ENCODE measurements at places on chromosomes 5 and 9. TPM values are rescaled to one million over a fixed set of nuclear protein-coding genes. Genes with fewer than 3 reads are reported as not detected.

DNA sequence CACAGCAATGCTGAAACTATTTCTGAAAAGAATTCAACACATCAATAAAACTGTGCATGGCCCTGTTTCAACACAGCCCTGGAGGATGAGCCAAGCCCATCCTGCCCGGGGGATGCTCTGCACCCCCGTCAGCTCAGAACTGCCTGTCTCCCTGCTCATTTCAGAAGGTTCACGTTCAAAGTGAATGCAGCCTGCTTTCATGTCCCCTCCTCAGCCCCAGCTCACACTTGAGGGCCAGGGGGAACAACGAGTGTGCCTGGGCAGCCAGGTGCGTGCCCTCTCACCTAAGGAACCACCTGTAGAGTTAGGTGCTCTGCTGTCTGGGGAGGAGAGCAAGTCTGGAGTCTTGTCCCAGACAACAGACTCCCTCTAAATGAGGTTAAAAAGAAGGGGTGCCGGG is 348.5 kb upstream of the IRX2 start:
- no peak for DNase-seq

- DNase-seq, result no peak
Observed at GRCh38 chr9:124000161-124000783, 11.3 kb upstream of the LHX2 start.

DNA sequence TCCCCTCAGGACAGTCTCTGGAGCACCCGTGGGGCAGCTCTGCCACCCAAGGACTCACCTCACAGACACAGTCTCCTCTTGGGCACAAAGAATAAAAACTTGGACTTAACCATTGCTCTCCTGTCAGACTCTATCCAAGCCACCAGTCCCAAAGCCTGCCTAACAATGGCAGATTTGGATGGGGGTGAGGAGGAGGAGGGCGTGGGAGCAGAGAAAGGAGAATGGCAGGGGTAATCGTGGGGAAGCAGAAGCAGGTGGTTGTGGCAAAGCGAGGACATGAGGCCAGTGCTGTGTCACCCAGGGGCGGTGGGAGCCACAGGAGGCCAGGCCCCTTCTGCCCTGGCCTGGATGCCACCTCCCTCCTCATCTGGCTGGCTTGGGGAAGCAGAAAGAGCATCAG is 5.5 kb upstream of the FAM163B start:
- DNase-seq, result no peak

- DNase-seq, result peak; percentile 71
Observed at GRCh38 chr5:14983666-14984441, 112.3 kb upstream of the ANKH start.

DNA sequence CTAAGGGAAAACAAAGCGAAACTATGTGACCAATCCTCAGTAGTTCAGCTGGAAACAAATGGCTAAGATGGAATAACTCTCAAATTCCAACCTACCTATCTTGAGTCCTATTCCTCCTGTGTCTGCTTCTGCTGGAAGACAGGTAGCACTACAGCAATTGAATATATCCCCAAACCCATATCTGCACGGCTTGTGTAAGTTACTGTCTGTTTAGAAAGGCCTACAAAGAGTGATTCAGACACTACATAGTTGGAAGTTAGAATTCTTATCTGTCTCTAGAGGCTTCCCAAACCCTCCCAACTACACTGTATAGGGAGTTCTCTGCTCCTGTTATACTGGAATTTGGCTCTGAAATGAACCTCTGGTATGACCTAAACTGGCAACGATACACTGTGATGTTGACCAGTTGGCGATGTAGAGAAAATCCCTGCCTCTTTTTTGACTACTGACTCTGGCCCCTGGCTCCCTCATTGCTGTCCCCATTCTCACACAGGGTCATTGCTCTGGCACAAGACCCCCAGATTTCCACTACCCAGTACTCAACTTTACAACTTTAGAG is 22.6 kb upstream of the NADK2 start:
- DNase-seq, result no peak

DNA sequence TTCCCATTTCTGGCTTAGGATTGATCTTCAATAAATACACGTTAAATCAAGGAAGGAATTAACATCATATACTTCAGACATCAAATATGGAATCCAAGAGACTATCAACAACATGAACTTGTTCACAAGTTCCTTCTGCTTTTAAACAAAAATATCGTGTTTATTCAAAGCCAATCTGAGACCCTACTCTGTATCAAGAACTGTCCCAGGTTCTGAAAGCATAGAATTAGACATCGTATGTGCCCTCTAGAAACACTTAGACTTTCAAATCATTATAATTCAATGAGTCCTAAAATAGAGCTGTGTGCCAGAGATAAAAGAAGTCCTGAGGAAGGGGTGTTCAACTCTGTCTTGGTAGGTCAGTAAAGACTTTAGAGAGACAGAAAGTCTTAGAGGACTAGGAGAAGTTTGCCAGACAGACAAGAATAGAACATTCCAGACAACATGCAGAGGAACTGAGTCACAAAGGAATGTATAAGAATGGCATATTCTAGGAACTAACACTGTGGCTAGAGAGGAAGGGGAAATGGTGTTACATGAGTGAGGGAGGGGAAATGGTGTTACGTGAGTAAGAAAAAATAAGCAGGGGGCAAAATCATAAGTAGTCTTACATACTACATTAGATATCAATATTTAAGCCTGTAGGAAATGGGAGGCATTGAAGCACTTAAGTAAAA is 2.9 kb downstream of the TPD52L3 start:
- no peak for DNase-seq

DNA sequence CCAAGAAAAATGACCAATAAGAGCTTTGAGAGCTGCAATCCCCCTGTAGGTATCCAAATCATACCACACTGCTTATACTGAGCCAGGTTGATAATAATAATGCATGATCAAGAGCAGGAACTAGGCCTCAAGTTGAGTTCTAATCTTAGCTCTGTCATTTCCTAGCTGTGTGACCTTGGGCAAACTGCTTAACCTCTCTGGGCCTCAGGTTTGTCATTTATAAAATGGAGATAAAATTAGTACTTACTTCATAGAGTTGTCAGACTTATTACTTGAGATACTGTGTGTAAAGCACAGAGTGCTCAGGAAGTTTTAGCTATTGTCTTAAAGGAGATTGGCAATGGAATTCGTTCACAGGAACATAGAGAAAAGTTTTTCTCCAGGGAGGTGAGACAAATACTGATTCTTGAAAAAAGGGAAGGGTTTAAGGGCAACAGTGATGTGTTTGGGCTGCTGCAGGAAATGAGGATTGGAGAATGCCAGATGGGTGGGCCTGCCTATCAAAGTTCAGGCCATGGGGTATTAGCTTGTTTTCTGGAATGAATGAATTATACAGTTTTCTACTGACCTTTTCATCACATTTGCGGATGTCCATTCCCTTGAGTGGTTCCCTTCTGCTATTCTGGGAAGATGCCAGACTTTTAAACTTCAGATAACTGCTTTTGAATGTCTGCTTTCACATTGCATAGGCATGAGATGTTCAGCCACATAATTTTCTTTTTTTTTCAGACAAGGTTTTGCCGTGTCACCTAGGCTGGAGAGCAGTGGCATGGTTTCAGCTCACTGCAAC is 10.2 kb upstream of the ATP6V0E1 start:
- DNase-seq, result no peak

DNA sequence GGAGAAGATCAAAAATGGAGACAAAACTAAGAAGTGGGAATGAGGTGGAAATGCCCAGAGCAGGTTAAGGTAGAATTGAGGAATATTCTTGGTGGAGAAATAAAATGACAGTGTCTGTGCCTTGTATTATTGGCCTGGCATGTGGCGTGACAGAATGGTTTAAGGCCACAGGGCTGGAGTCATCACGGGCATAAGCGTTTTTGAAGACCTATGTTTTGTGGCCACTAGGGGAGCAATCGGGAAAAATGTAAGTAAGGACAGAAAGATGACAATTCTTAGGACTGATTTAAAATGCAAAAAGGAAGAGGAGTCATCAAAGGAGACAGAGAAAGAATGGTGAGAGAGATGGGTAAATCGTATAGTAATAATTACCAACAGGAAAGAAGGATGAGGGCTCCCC is 72.2 kb upstream of the EPB41L4A start:
- peak; percentile 4 for DNase-seq

- DNase-seq, result no peak
Observed at GRCh38 chr5:142295084-142295758, 29.6 kb downstream of the SPRY4 start.

GRCh38 chr9:16545639-16546038 is 324.8 kb downstream of the BNC2 start:
- DNase-seq, result no peak

- no peak for DNase-seq
Observed at GRCh38 chr5:178199581-178200434, 4.5 kb upstream of the HNRNPAB start.

- no peak for DNase-seq
Observed at GRCh38 chr9:132898051-132898450, 19.4 kb downstream of the SPACA9 start.

GRCh38 chr5:145687943-145688342 is 147.2 kb downstream of the PRELID2 start:
- DNase-seq, result no peak

- DNase-seq, result no peak
Observed at GRCh38 chr5:172748341-172748843, 22.6 kb downstream of the DUSP1 start.

GRCh38 chr9:88196142-88196790 is 58.0 kb upstream of the SPATA31C2 start:
- no peak for DNase-seq

- DNase-seq, result no peak
Observed at GRCh38 chr5:158698768-158699284, 400.9 kb downstream of the EBF1 start.

DNA sequence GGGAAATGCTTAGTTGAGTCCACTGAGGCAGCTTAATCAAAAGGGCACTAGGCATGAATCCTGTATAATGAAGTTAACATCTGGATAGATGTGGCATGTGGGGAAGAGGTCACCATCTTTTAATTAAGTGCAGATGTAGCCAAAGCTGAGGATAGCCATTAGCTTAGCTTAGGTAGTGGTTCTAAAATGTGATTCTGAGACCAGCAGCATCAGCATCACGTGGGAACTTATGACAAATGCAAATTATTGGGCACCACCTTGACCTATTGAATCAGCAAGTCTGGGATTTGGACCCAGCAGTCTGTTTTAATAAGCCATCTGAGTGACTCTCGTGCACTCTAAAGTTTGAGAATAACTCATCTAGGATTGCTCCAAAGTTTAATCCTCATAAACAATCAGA is 63.8 kb downstream of the SNCAIP start:
- DNase-seq, result no peak

DNA sequence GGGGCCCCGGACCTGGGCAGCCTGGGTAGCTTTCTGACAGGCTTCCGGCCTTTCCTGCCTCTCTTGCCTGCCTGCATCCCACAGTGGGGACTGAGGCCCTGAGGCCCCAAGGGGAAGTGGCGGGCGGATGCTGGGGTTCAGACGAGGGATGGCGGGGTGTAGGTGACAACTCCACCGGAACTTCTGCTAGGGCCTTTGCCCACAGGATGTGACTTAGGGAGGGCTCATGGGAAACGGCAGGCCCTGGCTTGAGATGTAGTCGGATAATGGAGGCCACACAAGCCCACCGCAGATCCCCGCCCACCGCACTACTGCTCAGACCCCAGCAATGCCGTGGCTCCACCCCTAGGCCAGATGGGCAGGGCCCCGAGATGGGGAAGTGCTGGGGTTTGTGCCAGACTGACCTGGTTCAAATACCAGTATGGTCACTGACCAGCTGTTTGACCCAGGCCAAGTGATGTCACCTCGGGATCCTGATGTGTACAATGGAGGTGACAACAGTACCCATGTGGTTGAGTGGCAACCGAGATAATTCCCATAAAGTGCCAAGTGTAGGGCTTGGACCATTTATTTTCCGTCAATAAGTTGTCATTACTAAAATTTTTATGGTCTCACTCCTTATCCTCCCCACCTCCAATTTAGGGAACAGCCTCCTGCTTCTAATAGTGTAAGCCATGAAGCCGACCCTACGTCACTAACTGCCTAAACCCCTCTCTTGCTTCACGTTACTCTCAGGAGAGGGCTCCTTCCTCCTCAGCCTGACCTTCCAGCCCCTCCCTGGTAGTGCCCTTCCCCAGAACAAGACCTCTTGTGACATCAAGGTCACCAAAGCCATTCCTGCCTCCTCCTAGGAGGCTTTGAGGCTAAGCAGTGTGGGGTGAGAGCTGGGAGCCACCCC is 2.5 kb upstream of the CDK9 start:
- DNase-seq, result no peak

DNA sequence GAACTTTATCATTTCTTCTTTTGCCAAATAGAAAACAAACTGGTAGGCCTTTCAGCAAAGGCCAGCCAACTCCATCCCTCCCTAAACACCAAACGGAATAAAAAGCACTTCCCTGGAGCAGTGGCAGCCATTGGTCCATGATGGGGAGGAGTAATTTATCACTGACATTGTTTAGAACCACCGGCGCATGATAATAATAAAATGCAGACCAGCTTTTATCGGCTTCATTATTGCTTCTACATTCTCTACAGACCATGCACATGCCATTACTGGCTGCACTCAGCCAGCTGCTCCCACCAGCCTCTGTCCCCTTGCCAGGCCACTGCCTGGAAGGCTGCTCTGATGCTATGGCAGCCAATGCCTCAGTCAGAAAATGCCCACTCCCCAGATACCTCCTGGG is 45.9 kb downstream of the ABCA1 start:
- no peak for DNase-seq

- DNase-seq, result no peak
Observed at GRCh38 chr9:111148052-111149017, 110.1 kb upstream of the LPAR1 start.

- no peak for DNase-seq
Observed at GRCh38 chr5:115229606-115230005, 33.1 kb downstream of the PGGT1B start.

DNA sequence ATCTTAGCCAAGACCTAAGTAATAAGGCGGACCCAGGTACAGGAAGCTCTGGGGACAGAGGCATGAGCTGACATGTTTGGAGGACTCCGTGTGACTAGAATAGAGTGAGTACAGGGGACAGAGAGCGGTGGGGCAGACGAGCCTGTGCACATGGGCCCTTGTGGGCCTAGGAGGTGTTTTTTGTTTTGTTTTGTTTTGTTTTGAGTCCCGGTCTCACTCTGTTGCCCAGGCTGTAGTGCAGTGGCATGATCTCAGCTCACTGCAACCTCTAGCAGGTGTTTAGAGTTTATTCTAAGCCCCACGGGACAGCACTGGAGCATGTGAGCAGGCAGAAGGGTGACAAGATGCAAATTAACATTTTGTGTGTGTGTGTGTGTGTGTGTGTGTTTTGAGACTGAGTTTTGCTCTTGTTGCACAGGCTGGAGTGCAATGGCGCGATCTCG is 3.1 kb upstream of the EEIG1 start:
- DNase-seq, result no peak

- DNase-seq, result no peak
Observed at GRCh38 chr5:68747521-68747920, 346.3 kb upstream of the SLC30A5 start.

GRCh38 chr5:151697452-151697851 is 10.7 kb upstream of the SPARC start:
- DNase-seq, result no peak

- DNase-seq, result no peak
Observed at GRCh38 chr5:142175461-142176142, 67.0 kb downstream of the NDFIP1 start.

Gene INSL6
- not detected for total RNA-seq

Gene GFI1B
- 72.4 TPM for total RNA-seq

Gene ASPN
- not detected for total RNA-seq

Gene GALNT12
- 6.5 TPM for total RNA-seq

Gene TRIM36
- total RNA-seq, result under 0.01 TPM

Gene PCDHGB3
- 3.5 TPM for total RNA-seq

Gene IFNA2
- total RNA-seq, result not detected

Gene AGXT2
- not detected for total RNA-seq

Gene DAB2IP
- total RNA-seq, result 0.81 TPM

Gene C1QTNF2
- total RNA-seq, result 0.27 TPM

Gene HTR4
- total RNA-seq, result under 0.01 TPM

Gene GRM6
- not detected for total RNA-seq

Gene PHYHD1
- 3.2 TPM for total RNA-seq

Gene SARDH
- 10.5 TPM for total RNA-seq

All from hematopoietic multipotent progenitor cell (in vitro differentiated cells).